ENCODE measurements at places on chromosomes 5 and 9.
A peak's percentile ranks its signal among the peaks of the same experiment; 100 is the strongest.

DNA sequence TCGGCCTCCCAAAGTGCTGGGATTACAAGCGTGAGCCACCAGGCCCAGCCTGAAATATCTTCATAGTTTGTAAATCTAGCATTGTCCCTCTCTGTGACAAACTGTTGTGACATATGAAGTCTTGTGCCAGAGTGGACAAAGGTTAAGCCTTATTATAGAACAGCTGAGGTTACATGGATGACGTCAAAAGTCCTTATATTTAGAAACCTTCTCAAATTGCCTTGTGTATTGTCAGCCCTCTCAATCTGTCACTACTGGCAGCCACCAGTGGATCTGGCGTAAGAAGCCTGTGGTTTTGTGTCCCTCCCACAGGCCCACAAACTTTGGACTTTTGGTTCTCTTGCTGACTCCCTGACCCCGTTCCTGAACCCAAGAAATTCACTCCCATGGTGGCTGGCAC, 79.4 kb upstream of the CCDC112 start:
- DNase-seq, result no peak

- peak; percentile 23 for DNase-seq
These were observed 131.8 kb downstream of the ADAMTSL1 start for GRCh38 chr9:18605766-18606180.

GRCh38 chr5:124182133-124182532, 564.3 kb downstream of the ZNF608 start:
- no peak for DNase-seq

- no peak for DNase-seq
These were observed 36.2 kb downstream of the PLAC8L1 start for GRCh38 chr5:146068977-146069779.

DNA sequence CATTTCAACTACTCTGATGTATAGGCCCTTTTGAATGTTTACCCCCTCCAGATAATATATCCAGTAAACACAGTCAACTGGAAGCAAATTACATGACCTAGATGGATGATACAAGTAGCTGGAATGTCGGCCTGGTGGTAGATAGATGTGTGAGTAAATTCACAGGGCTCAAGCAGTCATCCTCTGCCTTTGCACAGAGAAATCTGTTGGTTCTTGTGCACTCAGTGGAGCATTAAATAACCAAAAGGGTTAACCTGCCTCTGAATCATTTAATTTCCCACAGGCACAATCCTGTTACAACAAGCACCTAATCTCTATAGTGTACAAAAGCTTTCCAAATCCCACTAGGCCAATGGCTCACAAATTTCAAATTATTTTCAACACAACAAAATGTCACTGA, 668.3 kb downstream of the DNAH5 start:
- DNase-seq, result no peak

DNA sequence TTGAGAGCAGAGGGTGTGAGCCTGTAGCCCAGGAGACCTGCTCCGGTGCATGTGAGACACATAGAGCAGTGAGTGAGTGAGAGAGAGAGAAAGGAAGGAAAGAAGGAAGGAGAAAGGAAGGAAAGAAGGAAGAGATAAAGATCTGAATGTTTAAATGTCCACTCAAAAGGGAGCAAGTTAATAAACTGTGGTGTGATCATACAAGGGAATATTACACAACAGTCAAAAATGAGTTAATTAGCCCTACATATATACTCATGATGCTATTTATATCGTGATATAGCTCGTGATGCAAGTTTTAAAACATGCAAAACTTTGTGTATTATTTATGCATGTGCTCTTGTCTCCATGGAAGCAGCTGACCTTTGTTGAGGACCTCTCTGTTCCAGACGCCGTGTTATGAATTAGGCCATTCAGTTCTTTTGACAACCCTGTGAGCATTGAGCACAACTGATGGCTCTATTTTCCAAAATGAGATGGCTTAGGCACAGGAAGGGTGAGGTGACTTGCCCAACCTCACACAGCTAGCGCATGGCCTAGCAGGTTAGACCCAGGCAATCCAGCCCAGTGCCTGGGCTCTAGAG, 70.6 kb downstream of the HMCN2 start:
- DNase-seq, result no peak

- DNase-seq, result no peak
These were observed 40.1 kb upstream of the SLC6A19 start for GRCh38 chr5:1161108-1161832.

GRCh38 chr5:124061663-124062062, 549.7 kb downstream of the CSNK1G3 start:
- DNase-seq, result no peak

DNA sequence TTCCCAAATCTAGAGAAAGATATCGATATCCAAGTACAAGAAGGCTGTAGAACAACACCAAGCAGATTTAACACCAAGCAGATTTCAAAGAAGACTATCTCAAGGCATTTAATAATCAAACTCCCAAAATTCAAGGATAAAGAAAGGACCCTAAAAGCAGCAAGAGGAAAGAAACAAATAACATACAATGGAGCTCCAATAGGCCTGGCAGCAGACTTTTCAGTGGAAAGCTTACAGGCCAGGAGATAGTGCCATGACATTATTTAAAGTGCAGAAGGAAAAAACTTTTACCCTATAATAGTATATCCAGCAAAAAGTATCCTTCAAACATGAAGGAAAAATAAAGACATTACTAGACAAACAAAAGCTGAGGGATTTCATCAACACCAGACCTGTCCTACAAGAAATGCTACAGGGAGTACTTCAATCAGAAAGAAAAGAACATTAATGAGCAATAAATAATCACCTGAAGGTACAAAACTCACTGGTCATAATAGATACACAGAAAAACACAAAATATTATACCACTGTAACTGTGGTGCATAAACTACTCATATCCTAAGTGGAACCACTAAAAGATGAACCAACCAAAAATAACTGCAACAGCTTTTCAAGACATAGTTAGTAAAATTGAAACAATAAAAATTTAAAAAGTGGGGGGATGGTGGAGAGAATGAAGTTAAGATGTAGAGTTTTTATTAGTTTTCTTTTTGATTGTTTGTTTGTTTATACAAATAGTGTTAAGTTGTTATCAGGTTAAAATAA, 267.2 kb downstream of the AUH start:
- no peak for DNase-seq

- DNase-seq, result no peak
These were observed 48.0 kb downstream of the HAPLN1 start for GRCh38 chr5:83672646-83673045.

DNA sequence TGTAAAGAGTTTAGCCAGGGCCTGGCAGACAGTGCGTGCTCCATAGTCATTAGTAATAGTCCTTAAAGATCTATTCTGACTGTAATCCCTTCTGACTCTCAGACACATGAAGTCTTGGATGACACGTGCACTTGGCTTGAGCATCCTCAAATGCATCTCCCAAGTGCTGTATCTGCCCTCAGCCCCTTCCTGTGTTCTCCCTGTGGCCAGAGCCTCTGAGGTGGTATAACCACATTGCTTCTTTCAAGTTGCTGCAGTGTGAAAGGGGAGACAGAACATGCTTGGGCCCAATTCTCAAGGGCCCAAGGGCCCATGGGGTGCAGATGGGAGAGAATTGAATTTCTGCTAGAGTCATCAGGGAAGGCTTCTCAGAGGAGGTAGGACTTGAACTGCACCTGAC, 30.1 kb upstream of the HAND1 start:
- DNase-seq, result no peak

DNA sequence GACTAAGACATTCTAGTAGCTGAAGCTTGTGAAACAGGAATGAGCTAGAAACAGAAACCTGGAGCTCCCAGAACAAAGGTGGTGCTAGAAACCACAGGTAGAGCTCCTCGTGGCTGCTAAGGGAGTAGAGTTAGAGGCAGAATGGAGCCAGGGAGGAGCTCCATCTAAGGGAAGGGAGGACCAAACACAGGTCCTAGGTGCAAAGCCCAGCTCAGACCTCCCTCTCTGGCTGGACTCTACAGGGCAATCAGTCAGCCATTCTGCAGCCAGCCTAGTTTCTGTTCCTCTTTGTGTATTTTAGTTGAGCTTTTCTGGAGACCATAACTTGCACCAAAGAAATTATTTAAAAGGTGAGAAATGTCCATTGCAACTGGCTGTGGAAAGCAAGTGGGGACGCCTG, 70.4 kb downstream of the CRB2 start:
- DNase-seq, result no peak

- no peak for DNase-seq
These were observed 20.5 kb downstream of the EQTN start for GRCh38 chr9:27276193-27277030.

DNA sequence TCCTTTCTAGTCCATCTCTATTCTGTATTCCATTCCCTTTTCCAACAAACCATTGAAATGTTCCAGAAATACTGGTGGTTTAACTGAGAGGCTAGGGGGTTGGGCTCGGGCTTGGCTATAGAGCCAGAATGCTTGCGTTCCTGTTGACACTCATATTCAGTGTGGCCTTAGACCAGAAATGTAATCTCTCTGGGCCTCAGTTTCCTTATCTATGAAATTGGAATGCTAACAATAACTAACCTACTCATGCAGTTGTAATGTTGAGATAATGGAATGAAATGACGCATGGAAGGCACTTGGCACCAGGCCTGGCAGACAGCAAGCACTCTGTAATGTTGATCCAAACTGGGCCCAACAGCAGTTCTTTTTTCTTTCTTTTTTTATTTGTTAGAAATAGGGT, 26.8 kb downstream of the JADE2 start:
- DNase-seq, result peak; percentile 86

GRCh38 chr9:124940521-124940893, 376 bp downstream of the GOLGA1 start:
- no peak for DNase-seq

DNA sequence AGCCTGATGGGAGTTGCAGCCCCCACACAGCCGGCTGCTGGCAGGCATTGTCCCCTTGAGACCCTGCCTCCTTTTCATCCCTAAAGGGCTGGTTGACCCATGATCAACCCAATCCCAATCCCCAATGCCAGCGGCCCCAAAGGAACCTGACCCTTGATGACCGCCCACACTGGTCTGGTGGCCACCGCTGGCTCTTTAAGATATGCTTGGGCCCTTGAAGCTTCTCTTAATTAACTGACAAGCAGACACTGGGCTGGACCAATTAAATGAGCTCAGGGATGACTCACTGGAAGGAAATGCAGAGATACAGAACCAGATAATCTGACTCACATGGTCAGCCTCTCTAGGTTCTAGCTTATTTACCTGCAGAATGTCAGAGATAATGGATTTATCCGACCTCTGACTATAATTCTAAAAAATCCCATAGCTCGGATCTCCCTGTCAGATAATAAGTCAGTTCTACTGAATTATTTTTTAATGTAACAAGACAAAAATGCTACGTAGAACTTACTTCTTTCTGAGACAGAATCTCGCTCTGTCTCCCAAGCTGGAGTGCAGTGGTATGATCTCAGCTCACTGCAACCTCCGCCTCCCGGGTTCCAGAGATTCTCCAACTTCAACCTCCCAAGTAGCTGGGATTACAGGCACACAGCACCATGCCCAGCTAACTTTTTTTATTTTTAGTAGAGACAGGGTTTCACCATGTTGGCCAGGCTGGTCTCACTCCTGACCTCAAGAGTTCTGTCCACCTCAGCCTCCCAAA, 11.1 kb upstream of the MLANA start:
- no peak for DNase-seq

- DNase-seq, result peak; percentile 74
These were observed at the start of gene MSANTD3 for GRCh38 chr9:100426530-100427365. Gene MSANTD3, plus strand, starts transcription at chr9:100427143. Its CDS starts 14,796 bp downstream, at chr9:100441939.

DNA sequence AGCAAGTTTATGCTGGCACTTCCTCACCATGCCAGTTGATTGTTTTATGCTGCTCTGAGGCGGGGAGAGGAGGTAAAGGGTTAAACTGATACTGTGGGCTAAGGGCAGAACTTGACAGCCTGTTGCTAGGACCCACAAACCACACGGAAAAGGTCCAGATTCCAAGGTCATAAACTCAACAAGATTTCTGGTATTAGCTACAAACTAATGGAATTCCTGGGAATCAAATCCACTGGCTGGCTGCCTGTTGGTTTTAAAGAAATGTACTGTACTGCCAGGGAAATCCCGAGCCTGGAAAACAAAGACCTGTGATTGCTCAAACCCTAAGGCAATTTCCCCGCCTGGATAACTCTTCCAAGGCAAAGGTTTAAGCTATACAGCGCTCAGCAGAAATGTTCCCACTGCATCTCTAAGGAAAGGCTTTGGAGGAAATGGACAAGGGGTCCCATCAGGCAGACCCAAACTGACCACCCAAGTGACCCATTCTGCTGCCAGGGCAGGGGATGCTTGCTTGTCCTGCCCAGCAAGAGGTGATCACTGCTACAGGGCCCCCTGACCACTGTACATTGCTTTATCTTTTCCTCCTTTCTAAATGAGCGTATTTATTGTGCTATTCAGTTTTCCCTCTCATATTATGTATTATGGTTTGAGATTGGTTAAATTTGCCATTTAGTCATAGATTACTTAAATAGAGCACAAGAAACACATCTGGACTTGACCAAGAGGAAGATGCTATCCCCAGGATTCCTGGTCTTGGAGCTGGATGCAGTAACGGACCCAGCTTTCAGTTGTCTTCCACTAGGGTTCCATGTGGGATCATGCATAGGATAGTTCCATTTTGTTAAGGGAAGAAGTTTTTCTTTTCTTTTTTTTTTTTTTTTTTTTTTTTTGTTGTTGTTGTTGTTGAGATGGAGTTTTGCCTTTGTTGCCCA, 124.3 kb downstream of the SUSD1 start:
- no peak for DNase-seq

DNA sequence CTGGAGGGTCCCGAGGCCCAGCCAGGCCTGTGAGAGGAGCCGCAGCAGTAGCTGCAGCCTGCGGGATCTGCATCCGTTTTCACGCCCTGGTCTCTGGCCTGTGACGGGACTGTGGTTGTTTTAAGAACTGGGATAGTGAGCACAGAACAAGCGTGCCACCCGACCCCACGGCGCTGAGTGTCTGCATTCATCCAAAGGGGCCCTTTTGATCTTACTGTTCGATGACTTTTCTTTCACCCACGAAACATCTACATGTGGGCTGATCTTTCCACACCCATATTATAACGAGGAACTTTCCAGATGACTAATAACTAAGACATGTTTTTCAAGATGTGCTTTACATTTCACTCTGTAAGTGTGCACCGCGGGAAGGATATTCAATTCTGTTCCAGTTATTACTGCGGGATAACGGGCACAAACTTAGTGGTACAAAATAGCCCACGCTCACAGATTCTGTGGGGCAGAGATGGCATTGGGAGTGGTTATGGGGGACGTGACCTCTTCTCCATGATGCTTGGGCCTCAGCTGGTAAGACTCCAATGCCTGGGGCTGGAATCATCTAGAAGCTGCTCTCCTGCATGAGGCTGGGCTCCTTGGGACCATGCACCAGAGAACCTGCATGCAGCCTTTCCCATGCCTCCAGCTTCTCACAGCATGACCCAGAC, 165.0 kb downstream of the SYK start:
- DNase-seq, result no peak

- DNase-seq, result no peak
These were observed 282.9 kb upstream of the MVB12B start for GRCh38 chr9:126043681-126044080.

- DNase-seq, result no peak
These were observed 34.7 kb downstream of the LHX3 start for GRCh38 chr9:136170006-136170901.

GRCh38 chr9:131856105-131856504, 116.2 kb upstream of the RAPGEF1 start:
- no peak for DNase-seq

Measured in left ventricle myocardium inferior (tissue), 1 donor.